ENCODE measurements at places on chromosomes 7 and 10.

- no peak for DNase-seq
Measured at GRCh38 chr10:61076572-61077114, 132.7 kb upstream of the RHOBTB1 start.

DNA sequence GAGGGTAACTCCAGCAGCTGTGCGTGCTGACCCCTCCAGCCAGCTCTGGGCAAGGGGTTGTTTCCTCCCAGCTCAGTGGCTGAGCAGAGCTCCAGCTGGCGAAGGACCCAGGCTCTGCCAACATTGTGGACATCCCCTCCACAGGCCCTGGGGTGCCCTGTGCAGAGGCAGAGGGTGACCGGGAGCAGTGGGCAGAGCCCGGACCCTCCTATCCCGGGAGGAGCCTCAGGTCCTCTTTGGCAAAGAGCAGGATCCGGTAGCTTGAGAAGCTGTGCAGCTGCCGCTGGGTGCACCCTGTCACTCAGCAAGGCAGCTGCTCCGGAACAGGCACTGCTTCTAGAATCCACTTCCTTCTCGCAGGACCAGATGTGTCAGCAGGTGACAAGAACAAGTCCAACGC, 175.9 kb downstream of the EBF3 start:
- DNase-seq, result no peak

DNA sequence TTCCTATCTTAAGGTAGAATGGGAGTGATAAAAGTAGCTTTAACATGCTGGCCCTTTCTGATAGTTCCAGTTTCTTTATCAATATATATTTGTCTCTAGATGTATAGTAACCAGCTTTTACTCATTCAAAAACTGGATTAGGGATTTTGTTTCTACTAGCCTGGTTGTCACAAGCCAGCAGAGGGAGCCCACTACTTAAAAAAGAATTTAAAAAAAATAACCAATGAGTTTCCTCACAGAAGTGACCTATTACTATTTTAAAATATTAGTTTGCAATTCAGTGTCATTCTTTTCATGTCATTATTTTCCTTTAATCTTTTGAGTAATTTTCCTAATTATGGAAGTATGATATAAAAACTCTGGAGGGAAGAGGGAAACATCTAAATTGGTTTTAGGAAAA, 142.1 kb downstream of the PHTF2 start:
- peak; percentile 47 for DNase-seq

- peak; percentile 50 for DNase-seq
Measured at GRCh38 chr7:19663816-19664462, 44.9 kb downstream of the POLR1F start.

- peak; percentile 79 for DNase-seq
Measured at GRCh38 chr10:22251751-22252223, 34.0 kb upstream of the EBLN1 start.

- no peak for DNase-seq
Measured at GRCh38 chr7:30682212-30683083, at the start of gene CRHR2. Gene CRHR2, minus strand, starts transcription at chr7:30682456. Its CDS starts 176 bp downstream, at chr7:30682280.

- no peak for DNase-seq
Measured at GRCh38 chr10:12338981-12339380, 10.4 kb upstream of the CAMK1D start.
